IPS DF 19.7 (cell line): ENCODE measurements at places on chromosomes 4 and X.

DNA sequence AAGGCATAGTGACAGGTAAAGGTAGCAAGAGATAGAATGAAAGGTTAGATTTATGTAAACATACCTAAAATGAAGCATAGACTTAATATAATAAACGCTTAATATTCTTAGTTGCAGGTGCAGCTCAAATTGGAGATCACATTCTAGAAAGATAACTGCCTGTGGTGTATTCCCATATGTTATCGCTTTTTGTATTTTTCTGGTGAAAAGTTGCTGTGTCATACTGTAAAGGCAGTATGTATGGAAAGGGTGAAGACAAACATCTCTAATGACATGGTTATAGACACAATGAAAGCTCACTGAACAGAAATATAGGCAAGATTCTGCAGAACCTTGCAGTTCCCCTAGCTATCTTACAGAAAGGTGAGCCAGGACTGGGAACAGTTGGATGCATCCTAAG is 240.3 kb downstream of the DCLK2 start:
- no peak for DNase-seq

DNA sequence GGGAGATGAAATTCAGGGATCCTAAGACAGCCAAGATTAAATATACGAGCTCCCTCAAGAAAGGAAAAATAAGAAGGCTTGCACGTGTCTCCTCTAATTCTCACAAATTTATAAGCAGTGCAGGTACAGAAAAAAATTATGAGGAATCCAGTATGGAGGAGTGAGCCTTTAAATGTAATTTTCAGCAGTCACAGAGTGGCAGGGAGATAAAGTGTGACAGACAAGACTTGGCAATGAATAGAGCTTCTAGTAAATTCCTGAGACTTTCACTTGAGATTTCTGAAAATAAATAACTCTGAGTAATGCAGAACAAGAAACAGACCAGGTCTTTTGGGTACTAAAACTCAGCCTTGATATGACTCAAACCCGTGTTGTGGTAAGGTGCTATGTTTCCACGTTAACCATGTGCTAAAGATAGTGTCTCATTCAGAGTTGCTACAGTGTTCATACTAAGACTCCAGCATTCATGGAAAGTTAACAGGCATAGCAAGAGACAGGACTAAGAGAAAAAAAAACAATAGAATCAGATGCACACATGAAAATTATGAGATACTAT is 119.8 kb downstream of the SPOCK3 start:
- no peak for DNase-seq

- peak; percentile 78 for DNase-seq
Observed at GRCh38 chr4:1511441-1512041, 105.3 kb upstream of the NKX1-1 start.

DNA sequence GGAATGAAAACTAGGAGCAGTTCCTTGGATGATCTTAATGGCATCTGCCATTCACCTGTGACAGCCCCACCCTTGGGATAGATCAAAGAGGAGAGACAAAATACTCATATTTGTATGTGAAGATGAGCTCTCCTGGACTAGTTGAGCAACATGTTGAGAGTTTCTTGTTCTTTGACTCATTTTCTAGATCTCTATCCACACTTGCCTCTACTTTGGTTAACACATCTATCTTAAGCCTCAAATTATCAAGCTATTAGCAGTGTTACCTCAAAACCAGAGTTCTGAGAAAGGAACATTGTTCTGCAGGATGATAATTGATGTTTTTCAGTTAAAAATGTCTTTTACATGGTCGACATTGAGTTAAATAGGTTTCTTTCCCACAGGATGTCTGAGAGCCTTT is 94.2 kb upstream of the TEX13D start:
- no peak for DNase-seq

DNA sequence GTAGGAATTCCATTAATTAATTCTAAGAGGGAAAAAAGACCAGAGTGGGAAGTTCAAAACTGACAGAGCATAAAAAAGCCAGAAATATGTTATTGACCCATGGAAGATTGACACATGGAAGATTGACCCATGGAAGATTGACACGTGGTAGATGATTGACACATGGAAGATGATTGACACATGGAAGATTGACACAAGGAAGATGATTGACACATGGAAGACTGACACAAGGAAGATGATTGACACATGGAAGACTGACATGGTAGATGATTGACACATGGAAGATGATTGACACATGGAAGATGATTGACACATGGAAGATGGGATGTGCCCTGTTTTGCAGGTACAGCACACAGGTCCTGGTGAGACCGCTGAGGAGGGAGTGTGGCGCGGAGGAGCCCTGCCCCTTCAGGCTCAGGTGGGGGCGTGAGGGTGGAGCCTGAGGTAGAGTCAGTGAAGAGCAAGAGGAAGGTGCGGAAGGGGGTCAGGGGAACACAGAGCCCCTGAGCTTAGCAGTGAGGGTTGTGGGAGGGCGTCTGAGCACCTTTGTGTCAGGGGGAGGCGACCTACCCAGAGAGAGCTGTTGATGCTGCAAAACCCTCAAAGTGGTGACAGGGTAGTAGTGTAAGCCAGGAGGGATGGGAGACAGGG is 15.8 kb upstream of the PDE6B start:
- no peak for DNase-seq

- DNase-seq, result no peak
Observed at GRCh38 chrX:150355913-150356312, 7.2 kb upstream of the MAMLD1 start.

GRCh38 chrX:56804867-56805266 is 75.8 kb downstream of the NBDY start:
- no peak for DNase-seq

DNA sequence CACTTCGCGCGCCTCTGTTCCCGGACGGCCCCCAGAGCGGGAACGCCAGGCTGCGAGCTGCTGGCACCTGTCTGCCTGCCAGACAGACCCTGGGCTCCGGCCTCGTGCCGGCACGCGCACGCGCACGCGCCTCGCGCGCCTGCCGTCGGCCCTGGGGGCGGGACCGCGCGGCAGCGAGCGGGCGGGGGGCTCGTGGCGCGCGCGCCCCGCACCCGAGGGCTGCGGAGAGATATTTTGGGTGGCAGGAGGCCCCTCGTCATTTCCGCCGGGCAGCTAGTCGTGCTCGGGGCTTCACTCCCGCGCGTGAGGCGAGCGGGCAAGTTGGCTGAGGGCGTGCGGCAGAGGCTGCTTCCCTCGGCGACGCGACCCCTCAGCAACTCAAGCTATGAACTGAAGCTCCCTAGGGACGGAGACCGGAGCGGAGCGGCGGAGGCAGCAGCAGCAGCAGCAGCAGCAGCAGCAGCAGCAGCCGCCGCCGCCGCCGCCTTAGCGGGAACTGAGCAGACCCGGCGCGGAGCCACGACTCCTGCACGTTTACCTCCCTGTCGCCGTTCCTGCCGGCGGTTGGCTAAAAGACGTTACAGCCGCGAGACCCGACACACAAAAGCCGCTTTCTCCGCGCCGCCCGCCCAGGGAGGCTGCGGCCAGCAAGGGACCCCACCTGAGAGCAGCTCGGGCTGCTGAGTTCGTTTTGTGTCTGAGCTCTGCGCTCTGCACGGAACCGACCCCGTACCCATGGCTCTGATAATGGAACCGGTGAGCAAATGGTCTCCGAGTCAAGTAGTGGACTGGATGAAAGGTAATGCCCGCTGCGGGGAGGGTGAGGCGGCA is at the start of gene CNKSR2:
TSS of gene CNKSR2 (plus strand) at position 256 of the 831 bp plus-strand sequence. CDS start at position 736, 480 bp downstream.
- DNase-seq, result no peak

DNA sequence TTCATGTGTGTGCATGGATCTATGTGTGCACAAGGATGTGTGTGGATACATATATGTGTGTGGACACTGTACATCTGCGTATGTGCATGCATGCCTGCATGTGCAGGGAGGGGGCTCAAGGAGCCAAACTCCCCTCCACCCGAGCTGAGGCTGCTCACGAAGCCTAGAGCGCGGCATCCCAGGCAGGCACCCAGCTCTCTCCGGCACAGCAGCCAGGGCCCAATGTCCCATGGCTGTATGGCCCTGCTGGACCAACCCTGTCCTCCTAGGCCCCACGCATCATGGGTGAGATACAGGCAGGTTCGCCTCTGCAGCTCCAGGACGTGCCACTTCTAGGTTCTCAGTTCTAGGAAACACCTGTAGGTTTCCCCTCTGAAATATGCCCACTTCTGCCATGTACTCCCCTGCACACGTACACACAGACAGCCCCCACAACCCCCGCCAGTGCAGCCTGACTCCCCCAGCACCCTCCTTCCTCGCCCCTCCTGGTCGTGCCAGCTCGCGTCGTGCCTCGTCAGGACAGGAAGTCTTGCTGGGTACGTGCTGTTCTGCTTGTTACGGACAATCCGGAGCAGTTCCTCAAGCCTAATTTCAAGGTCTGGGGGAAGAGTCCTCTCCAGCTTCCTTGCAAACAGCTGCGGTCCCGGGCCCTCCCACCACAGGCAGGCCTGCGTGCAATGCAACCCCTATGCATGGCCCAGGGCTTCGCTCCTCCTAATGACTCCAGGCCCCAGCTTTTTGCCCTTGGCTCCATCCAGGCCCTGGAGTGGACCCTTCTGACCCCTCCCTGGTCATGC is 3.2 kb upstream of the ADRA2C start:
- no peak for DNase-seq

GRCh38 chr4:73929278-73929677 is 52.5 kb downstream of the PF4 start:
- no peak for DNase-seq

GRCh38 chrX:9612146-9612505 is 147.3 kb downstream of the TBL1X start:
- no peak for DNase-seq

GRCh38 chr4:102497986-102498385 is 3.2 kb upstream of the NFKB1 start:
- DNase-seq, result no peak

- DNase-seq, result no peak
Observed at GRCh38 chr4:2671267-2671895, 84.8 kb downstream of the TNIP2 start.

DNA sequence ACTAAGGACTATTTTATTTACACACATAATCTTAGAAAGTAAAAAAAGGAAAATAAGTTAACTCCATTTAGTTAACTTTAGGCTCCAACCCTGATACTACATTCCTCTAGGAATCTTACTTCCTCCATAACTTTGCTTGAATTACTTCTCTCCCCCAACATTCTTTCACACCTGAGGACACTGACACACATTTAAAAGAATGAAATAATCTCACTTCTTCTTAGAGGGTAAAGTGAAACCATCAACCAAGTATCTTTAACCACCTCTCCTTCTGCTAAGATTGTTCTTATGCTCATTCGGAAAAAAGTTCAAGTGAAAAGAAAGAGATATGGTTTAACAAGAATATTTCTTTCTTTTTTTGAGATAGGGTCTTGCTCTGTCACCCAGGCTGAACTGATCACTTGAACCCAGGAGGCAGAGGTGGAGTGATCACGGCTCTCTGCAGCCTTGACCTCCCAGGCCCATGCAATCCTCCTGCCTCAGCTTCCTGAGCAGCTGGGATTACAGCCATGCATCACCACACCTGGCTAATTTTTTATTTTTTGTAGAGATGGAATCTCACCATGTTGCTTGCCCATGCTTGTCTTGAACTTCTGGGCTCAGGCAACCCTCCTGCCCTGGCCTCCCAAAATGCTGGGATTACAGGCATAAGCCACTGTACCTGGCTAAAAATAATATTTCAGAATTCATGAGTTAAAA is 28.5 kb downstream of the SLC25A4 start:
- no peak for DNase-seq

GRCh38 chr4:87425711-87426110 is 3.3 kb downstream of the NUDT9 start:
- no peak for DNase-seq

- DNase-seq, result no peak
Observed at GRCh38 chrX:10856797-10857196, 236.4 kb upstream of the MID1 start.

DNA sequence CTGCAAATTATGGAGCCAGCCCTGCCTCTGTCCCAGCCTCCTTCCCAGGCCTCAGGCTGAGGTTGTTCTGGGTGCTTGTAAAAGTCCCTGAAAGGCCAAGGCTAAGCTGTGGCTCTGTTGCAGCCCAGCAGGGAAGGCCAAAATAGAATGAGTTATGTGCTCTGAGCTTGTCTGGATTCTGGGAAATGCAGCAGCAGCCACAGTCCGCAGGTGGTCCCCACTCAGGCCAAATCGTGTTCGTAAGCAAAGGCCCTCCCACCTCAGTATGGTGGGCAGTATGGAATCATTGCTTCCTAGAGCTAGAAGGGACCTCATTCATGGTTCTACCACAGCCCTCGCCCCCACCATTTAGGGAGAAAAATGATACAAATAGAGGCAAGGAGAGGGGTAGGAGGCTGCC is 4.7 kb upstream of the TCEAL1 start:
- DNase-seq, result no peak

- DNase-seq, result peak; percentile 33
Observed at GRCh38 chr4:120977435-120977997, 55.0 kb upstream of the PRDM5 start.

- DNase-seq, result no peak
Observed at GRCh38 chr4:109945056-109945455, 32.4 kb downstream of the EGF start.

- no peak for DNase-seq
Observed at GRCh38 chr4:108081256-108081655, 87.5 kb downstream of the LEF1 start.

DNA sequence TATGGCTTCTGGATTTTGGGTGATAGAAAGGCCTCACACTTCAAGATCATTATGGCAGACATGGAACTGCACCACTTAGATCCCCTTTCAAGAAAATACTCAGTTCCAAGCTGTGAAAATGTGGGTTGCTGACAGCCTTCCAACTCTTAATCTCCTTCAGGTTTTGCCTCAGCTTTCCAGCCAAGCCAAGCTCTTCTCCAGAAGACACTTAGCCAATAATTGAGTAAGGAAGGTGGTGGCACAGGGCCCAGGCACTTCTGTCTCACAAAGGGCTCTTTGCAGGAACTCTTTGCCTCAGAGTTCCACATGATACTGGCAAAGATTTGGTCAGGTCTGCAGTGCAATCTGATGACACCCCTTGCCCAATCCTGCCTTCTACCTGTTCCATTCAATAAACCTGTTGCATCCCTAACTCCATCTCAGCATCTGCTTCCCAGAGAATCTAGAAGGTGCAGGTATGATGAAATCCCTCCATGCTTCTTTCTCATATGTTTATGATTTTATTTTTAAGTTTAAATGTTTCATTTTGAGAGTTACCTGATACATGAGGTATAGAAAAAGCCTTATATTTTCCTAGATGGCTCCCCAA is 30.6 kb downstream of the ANXA5 start:
- no peak for DNase-seq

GRCh38 chr4:135319685-135320084 is 1118.1 kb upstream of the PABPC4L start:
- DNase-seq, result peak; percentile 25

- DNase-seq, result no peak
Observed at GRCh38 chr4:152283801-152284470, 252.0 kb downstream of the FBXW7 start.

DNA sequence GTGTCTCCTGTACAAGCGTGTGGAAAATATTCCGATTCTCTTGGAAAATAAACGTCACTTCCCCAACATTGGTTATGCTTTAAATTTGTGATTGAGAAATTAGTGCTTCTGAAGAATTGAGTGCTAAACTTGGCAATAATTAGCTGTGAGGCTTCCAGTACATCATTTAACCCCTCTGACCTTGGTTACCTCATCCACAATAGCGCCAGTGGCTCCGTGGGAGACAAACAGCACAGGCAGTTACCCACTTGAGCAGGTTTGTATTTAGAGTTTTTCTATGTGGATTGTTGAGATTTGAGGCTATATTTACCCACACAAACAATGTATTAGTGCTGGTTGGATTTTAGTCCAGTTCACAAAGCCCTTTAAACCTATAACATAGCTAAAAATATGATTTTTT is 476.5 kb downstream of the NKX6-1 start:
- DNase-seq, result no peak

GRCh38 chr4:163110442-163110841 is 56.2 kb downstream of the NAF1 start:
- no peak for DNase-seq

- DNase-seq, result no peak
Observed at GRCh38 chr4:74021601-74022000, 16.9 kb downstream of the CXCL3 start.
